ENCODE measurements at places on chromosomes 16 and 17.
A peak's percentile ranks its signal among the peaks of the same experiment; 100 is the strongest.

DNA sequence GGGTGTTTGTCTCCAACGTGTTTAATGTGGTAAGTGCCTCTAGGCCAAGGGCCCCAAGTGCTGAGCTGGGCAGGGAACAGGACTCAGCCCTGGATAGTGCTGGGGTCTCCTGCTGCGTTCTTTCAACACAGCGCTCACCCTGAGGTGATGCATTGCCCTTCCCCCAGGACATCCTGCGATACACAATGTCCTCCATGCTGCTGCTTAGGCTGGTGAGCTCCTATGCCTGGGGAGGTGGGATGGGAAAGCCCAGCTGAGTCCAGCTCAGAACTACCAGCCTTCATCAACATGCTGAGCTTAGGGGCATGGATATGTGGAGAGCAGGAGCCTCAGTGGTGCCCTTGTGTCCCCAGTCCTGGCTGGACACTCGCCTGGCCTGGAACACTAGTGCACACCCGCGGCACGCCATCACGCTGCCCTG lies 563 bp downstream of the ZACN start:
- DNase-seq: no peak

GRCh38 chr16:27374221-27374803 lies 27.7 kb upstream of the IL21R start:
- DNase-seq: no peak

DNA sequence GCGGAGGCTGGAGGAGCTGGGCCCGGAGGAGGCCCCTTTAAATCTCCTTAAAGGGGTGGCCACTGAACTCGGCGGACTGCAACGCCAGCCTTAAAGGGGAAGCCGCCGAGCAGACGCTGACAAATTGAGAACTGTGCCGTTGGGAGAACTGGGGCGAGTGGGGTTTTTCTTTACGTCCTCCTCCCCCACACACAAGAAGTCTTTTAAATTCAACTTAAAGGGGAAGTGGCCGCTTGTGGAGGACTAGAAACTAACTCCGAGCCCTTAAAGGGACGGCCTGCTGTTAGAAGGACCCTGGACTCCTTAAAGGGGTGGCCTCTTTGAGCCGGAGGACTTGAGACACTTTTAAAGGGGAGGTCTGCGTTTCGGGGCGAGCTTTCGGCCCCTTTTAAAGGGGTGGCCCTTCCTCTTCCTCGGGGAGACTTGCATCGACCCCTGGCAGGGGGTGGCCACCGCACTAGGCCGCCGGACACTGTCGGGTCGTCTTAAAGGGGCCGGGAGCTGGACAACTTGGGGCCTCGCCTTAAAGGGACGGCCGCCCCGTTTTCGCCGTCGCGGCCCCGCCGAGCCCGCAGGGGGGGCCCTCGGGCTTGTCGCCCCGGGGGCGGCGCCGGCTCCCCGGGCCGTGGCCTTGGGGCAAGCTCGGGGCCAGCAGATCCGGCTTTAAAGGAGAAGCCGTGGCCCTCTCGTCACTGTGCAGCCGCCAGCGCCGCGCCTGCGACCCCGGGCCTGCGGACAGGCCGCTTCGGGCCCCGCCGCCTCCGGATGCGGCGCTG lies 688 bp downstream of the FBRS start:
- DNase-seq: peak; percentile 99

DNA sequence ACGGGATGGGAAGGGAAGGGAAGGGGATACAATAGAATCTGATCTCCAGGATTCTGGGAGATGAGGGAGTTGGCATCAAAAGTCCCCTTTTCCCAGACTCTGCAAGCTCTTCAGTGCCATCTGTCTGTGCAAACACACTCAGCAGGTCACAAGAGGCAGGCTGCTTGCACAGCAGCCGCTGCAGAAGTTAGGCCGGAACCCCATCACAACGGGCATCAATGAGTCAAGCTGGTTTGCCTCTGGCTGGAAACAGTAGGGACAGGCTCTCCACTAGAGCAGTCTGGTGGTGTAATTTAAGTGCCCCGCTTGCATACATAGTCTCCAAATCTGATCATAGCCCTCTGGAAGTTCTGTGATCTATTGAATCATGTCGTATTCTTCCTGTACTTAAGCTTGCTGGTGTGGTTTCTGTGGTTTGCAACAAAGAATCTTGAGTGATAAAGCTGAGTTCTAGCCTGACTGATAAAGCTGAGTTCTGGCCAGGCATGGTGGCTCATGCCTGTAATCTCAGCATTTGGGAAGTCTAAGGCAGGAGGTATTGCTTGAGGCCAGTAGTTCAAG lies 33.7 kb upstream of the KDM8 start:
- DNase-seq: peak; percentile 68

- DNase-seq: peak; percentile 30
These were observed 2.7 kb downstream of the GCGR start for GRCh38 chr17:81806461-81807209.

DNA sequence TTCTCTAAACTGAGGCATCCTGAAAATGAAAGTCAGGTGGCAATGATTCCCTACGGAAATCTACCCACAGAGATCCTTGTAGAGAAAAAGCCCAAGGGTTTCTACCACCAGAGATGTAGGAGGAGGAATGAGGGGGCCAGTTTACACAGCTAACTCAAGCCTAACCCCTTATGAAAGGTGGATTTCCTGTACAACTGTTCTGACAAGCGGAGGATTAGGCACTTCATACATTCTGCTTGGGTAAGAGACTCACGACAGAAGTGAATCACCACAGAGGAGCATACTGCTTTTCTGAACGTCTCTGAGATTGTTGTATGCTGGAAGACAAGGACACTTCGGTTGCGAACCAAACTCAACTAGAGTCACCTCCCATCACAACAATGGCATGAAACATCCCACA lies 72.7 kb downstream of the SMG6 start:
- no peak for DNase-seq

GRCh38 chr16:56286809-56287208 lies 95.5 kb downstream of the GNAO1 start:
- DNase-seq: no peak

- no peak for DNase-seq
These were observed 92.2 kb upstream of the CIBAR2 start for GRCh38 chr16:85204242-85205010.

DNA sequence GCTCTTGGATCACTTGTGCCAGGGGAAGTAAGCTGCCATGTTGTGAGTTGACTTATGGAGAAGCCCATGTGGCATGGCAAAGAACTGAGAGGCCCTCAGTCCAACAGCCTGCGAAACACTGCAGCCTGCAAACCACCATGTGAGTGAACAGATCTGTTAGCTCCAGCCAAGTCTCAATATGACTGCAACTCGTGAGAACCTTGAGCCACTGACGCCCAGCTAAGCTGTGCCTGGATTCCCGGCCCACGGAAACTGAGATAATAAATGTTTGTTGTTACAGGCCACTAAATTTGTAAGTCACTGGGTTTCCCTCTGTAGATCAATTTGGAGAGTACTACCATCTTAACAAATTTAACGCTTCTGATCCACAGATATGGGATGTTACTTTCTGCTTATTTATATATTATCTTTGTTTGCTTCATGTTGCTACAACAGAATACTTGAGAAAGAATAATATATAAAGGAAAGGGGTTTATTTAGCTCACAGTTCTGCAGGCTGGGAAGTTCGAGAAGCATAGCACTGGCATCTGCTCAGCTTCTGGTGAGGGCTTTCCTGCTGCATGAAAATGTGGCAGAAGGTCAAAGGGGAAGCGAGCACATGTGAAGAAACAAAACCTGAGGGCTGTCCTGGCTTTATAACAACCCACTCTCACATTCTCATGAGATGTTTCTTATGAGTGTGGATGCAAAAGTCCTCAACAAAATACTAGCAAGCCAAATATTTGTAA lies 29.4 kb upstream of the ATP2A3 start:
- DNase-seq: no peak

GRCh38 chr17:73625991-73626673 lies 18.1 kb downstream of the SDK2 start:
- DNase-seq: no peak

- DNase-seq: no peak
These were observed 891 bp downstream of the CORO1A start for GRCh38 chr16:30184096-30184890.

DNA sequence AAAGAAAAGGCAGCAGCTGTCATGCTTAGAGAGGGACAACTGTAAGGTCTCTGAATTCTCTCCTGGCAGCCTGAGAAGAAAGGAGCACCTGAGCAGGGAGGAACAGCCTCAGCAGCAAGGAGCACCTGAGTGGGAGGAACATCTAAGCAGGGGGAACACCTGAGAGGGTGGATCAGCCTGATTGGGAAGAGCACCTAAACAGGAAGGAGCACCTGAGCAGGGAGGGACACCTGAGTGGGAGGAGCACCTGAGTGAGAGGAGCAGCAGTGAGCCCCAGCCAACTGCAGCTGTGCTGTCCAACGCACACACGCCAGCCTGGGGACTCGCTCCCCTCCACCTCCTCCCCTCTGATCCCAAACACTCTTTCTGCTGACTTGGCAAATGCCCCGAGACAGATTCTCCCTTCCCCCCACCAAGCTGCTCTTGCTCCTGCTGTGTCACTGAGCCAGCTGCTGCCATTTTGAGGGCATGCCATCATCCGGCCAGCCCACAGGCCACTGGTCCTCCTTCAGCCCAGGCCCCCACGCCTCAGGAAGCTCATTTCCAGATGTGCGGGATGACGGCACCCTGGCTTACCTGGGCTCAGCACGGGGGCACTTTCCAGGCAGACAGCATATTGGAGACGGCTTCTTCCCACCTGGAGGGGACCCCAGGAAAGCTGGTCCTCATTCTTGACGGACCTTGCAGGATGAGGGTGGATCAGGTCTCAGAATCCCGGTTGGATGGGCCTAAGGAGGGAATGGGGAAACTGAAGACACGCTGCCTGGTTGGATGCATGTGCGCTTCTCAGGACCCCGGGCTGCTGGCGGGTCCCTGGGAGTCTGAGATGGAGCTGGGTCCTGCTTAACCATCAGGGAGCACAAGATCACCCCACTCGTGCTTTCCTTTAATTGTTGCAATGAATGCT lies 57.7 kb upstream of the RBFOX3 start:
- peak; percentile 91 for DNase-seq

DNA sequence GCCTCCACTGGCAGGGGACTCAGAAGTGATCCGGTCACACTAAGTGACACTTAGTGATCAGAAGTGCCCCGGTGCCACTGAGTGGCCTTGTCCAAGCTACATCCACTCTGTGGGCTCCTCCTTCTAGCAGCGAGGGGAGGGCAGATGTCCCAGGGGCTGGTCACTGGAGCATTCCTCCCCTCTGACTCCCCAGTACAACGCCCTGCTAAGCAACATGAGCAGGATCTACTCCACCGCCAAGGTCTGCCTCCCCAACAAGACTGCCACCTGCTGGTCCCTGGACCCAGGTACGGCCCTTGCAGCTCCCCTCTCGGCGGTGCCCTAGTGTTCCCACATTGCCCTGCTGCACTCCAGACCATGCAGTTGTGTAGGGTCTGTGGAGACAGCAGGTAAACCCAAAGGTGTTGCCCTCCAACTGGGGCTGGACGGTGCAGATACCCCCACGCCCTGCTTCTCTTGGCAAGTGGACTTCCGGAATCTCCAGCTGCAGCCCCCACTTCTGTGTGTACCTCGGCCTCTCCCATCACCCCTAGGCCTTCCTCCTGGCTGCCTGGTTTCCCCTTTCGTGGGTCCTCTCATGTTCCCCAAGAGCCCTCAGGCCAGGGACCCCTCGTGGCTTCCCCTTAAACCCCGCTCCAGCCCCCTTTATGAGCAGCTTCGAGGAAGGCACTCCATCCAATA lies 2.1 kb downstream of the ACE start:
- peak; percentile 61 for DNase-seq

Measured in NCI-H524 (cell line).